ENCODE measurements at places on chromosomes 5 and 9.

GRCh38 chr5:41817625-41818301, 52.5 kb downstream of the OXCT1 start:
- no peak for DNase-seq

- DNase-seq, result no peak
Measured at GRCh38 chr9:135974220-135974573, 13.0 kb upstream of the UBAC1 start.

DNA sequence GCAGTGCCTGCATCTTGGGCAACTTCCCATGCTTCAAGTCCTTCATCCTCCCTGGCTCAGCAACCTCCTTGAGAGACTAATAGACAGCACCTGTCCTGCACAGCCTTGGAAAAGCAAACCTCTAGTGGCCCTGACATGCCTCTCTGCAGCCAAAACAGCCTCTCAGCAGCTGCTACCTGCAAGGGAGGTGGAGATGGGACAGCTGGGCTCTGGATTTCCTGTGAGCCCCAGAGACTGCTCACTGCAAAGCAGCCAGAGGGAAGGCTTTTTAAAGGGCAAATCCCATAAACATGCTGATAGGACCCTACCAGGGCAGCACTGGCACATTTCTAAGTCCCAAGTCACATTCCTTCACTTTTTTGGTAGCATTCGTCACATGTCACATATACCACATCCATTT, 31.5 kb upstream of the MYORG start:
- DNase-seq, result no peak

GRCh38 chr5:111932199-111932598, 175.2 kb upstream of the NREP start:
- DNase-seq, result no peak

DNA sequence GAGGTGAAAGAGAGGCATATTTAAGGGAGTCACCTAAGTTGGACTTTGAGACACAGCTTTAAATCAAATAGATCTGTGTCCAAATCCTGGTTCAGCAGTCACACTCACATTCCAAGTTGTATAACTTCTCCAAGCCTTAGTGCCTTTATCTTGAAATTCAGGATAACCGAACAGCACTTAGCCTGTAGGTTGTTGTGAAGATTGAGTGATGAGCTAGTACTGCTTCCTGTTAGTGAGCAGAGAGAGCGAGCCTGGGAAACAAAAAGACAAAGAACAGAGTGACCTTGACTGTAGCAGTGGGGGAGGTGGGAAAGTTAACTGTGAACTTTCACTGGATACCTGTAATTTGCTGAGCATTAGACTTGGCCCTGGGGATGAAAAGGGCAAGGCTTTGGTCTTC, 22.4 kb downstream of the MAML1 start:
- no peak for DNase-seq

DNA sequence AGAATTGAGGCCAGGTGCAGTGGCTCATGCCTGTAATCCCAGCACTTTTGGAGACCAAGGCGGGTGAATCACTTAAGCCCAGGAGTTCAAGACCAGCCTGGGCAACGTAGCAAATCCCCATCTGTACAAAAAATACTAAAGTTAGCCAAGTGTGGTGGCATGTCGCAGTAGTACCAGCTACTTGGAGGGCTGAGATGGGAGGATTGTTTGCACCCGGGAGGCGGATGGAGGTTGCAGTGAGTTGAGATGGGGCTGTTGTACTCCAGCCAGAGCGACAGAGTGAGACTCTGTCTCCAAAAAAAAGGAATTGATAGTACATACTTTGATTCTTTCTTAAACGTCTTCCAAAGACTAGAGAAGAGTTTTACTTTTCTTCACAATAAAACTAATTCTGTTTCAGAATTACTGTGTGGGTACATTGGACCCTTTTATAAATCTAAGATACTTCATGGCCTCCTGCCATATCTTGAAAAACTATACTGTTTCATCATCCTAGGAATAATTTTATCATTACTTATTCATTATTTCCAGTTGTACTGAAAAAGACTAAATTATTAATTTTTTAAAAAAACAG, 132.0 kb upstream of the GRHPR start:
- DNase-seq, result no peak

DNA sequence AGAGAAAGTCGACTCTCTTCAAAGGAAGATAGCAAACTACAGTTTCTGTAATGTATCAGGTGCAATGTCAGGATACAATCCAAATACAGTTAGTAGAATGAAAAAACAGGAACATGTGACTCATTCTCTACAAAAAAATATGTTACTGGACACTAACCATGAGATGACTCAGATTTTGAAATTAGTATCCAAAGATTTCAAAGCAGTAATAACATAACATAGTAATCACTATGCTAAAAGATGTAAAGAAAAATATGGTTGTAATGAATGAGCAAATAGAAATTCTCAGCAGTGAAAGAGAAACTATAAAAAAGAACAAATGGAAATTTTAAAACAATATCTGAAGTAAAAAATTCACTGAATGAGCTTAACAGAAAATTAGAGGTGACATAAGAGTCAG, 42.3 kb downstream of the SHOC1 start:
- DNase-seq, result no peak

GRCh38 chr5:170306381-170306831, 8.8 kb upstream of the LCP2 start:
- DNase-seq, result no peak
